ENCODE measurements at places on chromosomes 16 and 17.

DNA sequence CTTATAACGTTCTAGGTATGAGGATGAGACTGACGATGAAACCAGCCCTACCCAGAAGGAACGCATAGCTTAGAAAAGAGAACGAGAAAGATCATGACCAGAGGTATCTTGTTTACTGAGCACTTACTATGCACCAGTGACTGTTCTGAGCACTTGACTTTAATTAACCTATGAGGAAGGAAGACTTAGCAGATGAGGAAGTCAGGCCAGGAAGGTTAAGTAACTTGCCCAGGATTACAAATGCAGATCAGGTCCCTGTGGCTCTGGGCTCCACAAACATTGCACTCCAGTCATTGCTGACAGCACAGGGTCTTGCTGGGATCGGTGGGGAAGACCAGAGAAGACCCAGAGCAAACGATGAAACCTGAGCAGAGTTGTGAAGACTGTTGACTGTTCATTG lies 7.1 kb downstream of the KRT13 start:
- no peak for DNase-seq

GRCh38 chr17:80034791-80035686 lies 633 bp downstream of the TBC1D16 start:
- DNase-seq: peak; percentile 29

- DNase-seq: no peak
Observed at GRCh38 chr17:65742403-65743307, 181.2 kb upstream of the AXIN2 start.

DNA sequence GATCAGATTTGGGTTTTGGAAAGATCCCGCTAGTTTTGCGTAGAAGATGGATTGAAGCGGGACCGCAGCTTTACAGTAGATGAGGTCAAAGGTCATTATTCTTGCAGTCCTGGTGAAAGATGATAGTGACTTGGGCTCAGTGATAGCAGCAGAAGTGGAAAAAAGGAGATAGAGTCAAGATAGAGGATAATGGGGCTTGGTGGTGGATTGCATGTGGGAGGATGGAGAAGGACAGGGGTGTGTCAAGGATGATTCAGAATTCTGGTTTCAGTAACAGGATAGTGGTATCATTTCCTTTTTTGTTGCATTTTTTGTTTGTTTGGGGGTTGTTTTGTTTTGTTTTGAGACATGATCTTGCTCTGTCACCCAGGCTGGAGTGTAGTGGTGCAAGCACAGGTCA lies 28.7 kb downstream of the CHD9NB start:
- DNase-seq: no peak

DNA sequence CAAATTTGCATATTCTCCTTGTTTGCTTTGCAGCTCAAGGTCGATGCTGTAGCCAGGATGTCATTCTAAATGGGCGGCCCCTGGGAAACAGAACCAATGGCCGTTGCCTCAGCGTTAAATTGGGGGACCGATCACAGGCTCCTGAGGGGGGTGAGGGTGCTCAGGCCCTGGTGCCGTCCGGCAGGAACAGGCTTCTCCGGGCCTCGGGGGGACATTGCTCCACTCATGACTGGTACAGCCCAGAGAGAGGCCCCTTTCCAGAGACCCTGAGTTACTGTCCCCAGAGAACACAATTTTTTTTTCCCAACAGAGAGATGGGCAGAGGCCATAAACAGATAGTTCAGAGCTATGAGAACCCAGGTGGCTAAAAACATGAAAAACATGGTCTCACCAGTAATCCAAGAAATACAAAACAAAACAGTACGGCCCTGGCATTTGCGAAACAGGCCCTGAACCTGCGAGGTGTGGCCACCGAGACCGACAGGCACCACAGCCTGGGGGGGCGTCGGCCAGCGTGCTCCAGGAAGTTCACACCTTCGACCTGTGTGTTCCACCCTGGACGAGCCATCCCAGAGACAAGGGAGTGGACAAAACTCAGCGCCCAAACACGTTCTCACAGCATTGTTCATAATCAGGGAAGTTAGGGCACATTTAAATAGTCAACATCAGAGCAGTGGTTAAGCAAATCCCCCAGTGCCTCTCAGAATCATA lies 82.8 kb downstream of the METRNL start:
- DNase-seq: no peak

- DNase-seq: no peak
Observed at GRCh38 chr17:13640551-13640950, 38.8 kb upstream of the HS3ST3A1 start.

- no peak for DNase-seq
Observed at GRCh38 chr17:27456681-27457359, 572 bp downstream of the KSR1 start.

DNA sequence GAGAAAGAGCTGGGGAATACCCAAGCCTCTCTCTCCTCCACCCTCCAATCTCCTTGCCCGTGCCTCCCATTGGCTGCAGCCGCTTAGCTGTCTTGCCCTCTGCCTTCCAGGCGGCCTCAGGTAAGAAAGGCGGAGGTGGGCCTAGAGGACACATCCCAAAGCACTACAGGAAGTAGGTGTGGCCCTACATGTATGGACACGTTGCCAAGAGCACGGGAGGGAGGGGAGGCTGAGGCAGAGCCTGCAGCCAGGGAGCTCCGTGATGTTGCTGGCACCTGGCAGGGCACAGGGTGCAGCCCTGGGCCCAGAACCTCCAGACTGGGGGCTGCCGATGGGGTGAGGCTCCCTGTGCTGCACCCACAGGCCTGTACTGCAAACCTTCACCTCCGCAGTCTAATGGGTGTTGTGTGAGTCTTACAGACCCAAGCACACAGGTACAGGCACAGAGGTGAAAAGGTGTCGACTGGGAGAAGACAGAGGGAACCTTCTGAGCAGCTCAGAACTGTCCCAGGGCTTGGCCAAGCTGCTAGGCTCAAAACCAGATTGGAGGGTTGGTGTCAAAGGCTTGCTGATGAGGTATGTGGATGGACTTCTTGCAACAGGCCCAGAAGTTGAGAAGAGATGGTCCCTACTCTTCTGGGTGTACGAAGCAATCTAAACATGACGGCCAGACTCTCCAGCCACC lies 23.5 kb upstream of the FOXK2 start:
- no peak for DNase-seq

DNA sequence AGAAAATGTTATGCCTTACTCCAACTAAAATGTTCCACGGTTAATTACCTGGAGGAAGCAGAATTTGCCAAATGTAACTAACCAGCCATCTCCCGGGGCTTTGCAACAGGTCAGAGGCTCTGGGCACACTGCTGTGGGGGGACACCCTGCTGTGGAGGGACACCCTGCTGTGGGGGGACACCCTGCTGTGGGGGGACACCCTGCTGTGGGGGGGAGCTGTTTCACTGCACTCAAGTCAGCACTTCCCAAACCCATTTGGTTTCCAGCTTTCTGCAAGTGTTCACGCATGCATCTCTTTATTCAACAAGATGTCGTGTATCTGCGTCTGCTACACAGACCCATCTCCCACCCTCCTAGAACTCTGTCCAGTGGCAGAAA lies 239.5 kb downstream of the C16orf95 start:
- DNase-seq: no peak

DNA sequence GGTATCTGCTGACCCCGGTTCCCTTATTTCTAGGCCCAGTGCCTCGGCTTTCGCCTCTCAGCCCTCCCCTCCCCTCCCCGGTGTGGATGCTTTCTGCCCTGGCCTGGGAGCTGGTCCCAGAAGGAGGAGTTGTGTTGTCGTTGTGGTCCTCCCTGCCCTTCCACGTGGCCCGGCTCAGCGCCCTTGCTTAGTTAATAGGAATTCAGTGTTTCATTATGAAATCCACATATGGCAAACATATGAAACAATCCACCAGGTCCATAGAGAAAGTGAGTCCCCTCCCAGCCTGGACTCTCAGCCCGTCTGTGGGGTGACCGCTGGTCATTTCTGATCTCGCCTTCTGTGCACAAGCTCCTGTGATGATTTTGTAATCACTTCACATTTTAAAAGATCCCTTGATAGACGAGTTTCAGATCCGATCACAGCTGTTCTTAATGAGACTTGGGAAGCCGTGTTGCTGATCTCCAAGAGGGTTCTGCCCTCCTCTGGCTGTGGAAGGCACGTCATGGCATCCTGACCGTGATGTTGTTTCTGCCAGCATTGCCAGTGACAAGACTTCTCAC lies 112.1 kb downstream of the BANP start:
- no peak for DNase-seq

DNA sequence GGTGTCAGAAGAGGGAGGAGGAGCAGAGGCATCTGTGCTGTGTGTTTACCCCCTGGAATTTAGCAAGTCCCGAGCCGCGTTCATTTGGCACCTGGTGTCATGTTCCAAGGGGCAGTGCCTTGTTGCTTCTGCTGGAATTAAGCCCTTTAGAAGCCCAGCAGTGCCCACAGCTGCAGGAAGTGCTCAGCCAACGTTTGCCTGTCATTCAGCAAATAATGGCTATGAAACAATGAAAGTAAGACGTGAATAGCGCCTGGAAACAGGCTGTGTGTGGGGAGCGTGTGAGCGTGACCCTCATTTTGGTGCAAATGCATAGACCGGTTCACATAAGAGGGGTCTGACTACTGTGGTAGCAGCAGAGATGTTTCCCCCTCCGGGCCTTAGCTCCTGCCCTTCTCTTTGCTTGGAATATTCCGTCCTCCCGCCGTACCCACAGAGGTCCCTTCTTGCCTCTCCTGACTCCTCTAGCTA lies 5.8 kb upstream of the ATP2C2 start:
- DNase-seq: no peak

GRCh38 chr16:12162151-12162985 lies 185.8 kb downstream of the SNX29 start:
- DNase-seq: no peak

GRCh38 chr17:80720610-80721577 lies 176.3 kb downstream of the RPTOR start:
- peak; percentile 54 for DNase-seq

DNA sequence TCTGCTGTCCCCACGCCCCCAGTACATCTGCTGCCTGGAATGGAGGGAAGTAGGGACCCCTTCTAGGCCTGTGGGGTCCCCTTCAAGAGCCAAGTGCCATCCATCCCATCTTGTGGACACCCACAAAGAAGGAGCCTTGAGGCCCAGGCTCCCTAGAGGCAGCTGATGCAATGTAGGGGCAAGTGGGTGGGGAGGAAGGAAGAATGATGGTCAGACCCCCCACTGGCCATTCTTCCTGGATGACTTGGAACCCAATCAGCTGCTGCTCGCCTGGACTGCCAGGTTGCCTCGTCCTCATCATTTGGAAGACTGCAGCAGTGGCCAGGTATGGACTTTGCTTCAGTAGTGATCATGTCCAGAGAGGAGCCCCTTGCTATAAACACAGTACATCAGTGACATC lies 48.9 kb downstream of the SMPD3 start:
- no peak for DNase-seq

- peak; percentile 24 for DNase-seq
Observed at GRCh38 chr17:64146418-64147109, 16.6 kb upstream of the ERN1 start.

GRCh38 chr17:72683506-72684404 lies 408.7 kb downstream of the SLC39A11 start:
- no peak for DNase-seq

DNA sequence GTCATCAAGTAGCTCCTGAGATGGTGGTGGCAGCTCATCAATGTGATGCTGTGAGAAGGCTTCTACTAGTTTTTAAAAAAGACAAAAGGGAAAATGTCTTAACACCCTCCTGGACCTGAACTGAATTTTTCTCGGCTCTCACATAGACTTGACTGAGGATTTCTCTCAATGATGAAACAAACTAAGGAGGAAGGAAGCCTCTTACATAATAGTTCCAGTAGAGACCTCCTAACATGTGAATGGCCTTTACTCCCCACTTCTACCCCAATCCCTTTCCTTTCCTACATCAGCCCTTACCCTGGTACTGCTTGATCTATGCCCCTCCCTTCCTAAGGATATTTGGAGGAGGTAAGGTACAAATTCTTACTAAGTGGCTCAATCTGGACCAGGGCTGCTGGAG lies 54.8 kb upstream of the MTMR4 start:
- no peak for DNase-seq

DNA sequence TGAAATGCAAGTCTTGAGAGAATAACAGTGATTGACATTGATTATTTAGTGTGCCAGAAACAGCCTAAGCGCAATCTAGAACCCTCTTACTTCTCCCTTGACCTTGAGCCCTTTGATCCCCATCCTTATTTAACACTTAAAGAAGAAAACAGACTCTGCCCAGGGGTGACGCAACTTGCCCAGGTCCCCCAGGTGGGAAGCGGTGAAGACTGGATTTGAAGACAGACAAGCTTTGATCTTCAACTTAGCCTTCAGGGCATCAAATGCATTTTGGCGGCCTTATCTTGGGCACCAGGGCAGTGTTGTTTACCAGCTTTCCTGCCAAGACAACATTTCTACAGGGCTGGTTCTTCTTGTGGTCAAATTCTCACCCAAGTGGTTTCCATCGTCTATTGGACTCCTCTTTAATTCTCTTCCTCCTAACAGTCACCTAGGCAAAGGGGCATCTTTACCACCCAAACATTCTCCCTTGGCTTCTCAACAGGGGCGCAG lies 8.9 kb upstream of the CIITA start:
- no peak for DNase-seq

DNA sequence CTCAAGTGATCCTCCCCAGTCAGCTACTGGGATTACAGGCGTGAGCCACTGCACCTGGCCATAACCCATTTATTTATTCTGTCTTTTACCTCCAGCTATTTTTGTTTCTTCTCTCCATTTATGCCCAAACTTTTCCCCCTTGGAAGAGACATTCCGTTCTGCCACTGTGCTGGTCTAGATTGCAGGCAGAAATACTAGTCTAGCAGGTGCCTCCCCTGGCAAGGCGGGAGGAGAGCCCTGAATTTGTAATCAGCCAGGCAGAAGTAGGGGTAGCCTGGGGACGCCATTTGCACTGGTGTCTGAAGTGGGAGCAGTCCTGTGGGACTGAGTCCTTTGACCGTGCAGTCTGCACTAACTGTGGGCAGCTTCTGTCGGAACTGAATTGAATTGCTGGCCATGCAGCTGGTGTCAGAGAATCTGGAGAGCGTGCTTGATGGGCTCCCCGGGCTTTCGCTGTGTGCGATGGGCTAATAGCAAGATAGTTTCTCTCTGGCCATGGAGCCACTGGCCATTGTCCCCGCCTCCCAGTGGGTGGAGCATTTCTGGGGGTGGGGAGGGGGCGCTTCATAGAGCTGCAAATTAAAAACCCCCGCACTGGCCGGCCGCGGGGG lies 31.5 kb upstream of the LITAF start:
- no peak for DNase-seq

- no peak for DNase-seq
Observed at GRCh38 chr17:1785930-1786329, 24.1 kb downstream of the SERPINF1 start.

GRCh38 chr17:52106072-52106471 lies 52.4 kb downstream of the CA10 start:
- DNase-seq: no peak
